Head of caudate nucleus (tissue), 42 donors: ENCODE measurements at places on chromosomes 6 and 20.

- DNase-seq, result no peak
These were observed 301.8 kb downstream of the KIF16B start for GRCh38 chr20:16271450-16271849.

DNA sequence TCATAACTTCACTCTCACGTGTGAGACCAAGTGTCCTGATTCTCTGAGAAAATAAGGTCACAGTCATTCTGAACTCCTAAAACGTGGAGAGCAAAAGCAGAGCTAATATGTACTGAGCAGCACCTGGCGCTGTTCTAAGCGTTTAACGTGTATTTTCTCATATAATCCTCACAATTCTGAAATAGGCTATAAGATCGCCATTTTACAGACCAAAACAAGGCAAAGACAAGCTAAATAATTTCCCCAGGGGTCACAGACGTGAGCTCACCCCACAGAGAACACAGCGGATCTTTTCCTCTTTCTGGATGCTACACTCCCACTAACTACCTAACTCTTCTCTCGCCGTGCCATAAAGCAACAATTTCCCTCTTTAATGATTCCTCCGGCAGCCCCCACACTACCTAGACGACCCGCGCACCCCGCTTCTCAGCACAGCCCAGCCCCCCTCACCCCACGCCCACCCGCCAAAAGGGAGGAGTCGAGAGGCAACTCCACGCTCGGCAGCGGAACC lies 636 bp downstream of the SUPT3H start:
- no peak for DNase-seq

DNA sequence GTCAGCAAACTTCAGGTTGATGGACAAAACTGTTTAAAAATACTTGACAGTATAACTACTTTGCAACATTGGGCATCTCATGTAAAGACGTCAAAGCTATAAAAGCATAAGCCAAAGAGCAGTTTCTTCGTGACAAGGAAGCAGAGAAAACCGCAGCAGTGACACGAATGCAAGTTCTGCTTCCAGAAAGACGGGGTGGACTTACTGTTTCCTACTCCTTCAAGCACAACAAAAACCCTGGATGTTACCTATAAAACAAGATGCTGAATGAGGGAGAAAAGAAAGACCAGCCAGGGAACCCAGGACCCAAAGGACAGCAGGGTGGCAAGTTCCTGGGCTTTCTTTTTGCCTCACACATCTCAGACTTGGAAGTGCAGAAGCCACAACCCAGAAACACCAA lies 98.0 kb downstream of the DLL1 start:
- no peak for DNase-seq

- DNase-seq, result no peak
These were observed 32.3 kb upstream of the DUSP22 start for GRCh38 chr6:259901-260508.

DNA sequence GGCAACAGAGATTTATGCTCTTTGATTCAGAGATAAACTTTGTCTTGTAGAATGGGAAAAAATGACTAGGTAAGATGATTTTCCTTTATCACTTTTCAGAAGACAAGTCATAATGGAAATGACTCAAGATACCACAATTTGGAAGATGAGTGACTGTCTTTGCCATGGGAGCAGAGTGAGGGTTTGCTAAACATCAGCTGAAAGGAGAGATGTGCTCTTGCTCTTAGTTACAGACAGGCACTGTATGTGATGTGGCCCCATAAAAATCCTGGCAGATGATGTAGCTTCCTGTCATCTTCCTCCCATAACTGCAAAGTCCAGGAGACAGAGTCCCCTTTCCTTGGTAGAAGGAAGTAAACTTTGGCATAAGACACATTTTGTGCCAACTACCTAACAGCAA lies 47.6 kb downstream of the BACH2 start:
- no peak for DNase-seq

- peak; percentile 40 for DNase-seq
These were observed 43.7 kb upstream of the MEI4 start for GRCh38 chr6:77609106-77609505.

- DNase-seq, result no peak
These were observed 127.8 kb downstream of the HFE start for GRCh38 chr6:26214803-26215584.

DNA sequence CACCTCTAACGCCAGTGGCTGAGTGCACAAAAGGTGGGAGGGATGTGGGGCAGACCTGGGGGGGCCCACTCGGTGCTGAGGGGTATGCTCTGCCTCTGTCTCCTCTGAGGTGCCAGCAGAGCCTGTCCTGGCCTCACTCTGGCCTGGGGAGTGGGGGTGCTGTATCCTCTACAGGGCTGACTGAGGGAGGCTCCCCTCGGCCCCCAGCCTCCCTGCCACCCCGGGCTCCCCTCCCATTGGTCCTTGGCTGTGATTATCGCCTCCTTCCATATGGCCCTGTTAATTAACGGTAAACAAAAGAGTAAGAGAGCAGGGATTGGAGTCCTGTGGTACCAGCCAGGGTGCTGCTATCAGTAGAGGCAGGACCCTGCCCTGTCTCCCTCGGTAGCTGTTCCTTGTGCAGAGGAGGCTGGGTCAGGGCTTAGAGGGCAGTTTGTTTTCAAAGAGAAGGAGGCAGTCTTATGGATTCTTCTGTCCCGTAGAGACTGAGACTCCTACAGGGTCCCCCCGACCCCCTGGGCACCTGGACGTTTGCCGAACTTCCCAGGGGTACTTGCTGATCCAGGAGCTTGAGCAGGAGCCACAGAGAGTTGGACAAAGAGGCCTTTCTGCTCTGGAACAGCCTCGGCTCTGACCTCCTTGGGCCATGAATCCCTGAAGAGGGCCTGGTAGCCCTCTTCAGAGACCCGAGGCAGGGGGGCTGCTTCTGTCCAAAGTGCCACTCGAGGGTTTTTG lies 1.8 kb downstream of the MYT1 start:
- DNase-seq, result no peak

- DNase-seq, result no peak
These were observed 227.1 kb downstream of the SLC35F1 start for GRCh38 chr6:118134206-118134605.

DNA sequence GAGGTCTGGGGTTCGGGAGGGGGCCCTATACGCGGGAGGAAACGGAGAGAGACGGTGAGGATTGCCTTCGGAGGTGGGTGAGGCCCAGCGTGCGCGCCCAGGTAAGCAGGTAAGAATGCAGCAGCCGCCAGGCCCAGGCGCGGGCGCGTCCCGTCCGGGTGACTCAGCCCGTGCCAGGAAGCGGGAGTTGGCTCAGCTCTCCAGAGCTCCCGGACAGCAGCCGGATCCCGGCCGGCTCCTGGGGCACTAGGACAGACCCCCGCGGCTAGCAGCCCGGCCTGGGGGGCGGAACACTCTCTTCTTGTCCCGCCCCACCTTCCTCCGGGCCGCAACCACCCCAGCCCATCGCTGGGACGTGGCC lies 1.5 kb upstream of the MDFI start:
- DNase-seq, result no peak

- DNase-seq, result no peak
These were observed 859 bp upstream of the KIF25 start for GRCh38 chr6:167996424-167997199.

DNA sequence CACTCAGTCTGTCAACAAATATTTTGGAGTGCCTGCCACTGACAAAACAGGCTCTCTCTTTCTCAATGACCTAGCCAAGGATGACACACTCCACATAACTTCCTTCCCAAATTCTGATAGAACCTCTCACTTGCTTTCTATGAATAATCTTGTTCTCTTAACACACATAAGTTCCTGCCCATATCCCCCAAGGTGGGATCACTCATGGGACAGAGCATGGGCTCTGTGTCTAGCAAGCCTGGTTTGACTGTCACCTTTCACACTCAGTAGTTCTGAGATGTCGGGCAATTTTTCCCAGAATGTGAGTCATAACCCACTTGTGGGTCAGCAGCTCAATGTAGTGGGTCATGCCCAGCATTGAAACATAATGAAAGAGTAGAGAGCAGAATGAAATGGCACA lies 78.1 kb downstream of the LRFN2 start:
- no peak for DNase-seq

DNA sequence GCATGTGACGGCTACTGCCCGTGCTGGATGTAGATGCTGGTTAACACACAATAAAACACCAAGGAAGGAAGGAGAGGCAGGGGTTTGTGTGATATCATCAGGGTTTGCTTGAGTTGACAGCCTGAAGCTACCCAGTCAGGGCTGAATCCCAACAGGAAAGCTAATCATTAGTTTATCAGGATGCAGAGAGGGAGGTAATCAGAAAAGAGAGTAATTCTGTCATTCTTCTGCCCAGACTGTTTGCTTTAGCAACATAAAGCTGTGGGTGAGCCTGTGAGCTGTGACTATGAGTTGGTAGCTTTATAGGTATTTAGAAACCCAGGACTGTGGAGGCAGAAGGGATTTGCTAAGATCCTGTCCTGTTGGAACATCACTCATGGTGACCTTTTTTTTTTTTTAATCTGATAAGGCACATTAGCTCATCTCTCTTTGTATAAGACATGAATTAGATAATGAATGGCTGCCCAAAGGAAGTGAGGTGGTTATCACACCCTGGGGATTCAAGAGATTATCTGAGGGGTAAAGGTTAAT lies 79.3 kb downstream of the CAP2 start:
- DNase-seq, result no peak

- no peak for DNase-seq
These were observed 22.7 kb upstream of the NTSR1 start for GRCh38 chr20:62685781-62686555.

DNA sequence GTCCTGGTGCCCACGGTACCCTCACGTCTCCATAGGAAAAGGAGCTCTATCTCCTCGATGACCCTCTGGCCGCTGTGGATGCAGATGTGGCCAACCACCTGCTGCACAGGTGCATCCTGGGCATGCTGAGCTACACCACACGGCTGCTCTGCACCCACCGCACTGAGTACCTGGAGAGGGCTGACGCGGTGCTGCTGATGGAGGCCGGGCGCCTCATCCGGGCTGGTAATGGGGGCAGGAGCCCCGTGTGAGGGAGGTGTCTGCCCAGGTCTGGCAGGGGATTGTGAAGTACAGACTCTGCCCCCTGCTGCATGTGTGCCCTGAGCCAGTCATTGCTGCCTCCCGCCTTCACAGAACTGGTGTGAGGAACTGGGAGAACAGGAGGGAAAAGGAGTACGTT lies 12.4 kb downstream of the DLK2 start:
- DNase-seq, result no peak

DNA sequence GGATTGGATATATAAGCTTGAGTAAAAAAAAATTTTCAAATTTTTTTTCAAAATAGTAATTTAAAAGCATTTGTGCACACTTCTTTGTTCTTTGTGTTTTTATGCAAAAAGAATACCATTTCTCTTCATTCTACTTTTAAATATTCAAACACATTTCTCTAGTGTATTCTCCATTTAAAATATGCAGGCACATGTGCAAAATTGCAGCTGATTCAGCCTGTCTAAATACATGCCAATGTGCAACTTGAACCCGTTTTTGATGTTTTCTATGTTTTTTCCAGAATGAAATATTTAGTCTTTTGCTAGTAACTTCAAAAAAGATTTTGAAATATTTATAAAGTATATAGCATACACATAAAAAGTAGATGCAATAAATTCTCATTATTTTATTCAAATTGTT lies 411.8 kb downstream of the MMUT start:
- DNase-seq, result no peak
